ENCODE measurements at places on chromosomes 1 and 21. TPM values are rescaled to one million over a fixed set of nuclear protein-coding genes. Genes with fewer than 3 reads are reported as not detected.

Gene OLIG2
- total RNA-seq, result not detected

Gene ZMYND12
- 0.69 TPM for total RNA-seq

DNA sequence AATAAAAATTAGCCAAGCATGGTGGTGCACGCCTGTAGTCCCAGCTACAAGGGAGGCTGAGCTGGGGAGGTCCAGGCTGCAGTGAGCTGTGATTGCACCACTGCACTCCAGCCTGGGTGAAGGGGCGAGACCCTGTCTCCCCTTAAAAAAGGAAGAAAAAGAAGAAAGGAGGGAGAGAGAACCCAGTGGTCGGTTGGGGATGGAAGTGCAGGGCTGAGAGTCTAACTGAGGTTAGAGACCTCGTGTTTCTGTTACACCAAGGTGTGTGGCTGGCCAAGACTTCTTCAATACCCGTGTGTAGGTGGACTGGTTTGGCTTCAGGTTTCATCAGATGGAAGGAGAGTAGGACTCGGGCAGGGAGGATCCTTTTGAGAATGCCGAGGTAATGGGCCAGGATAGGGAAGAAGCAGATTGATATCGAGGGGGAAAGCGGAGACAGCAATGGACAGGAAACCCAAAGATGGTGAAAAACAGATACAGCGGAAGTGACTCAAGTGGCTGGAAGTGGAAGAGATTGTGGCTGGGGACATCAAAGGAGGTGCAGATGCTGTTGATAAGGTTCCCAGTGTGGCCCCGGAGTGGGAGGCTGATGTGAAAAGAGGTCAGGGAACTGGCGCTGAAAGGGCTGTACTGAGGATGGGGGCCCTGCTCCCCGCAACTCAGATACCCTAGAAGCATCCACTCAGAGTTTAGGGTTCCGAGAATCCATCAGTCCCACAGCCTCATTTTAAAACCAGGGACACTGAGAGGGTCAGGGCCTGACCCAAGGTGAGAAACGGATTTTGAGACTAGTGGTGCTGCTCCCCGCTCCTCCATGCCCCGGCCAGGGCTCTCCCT is 681 bp upstream of the UBXN10 start:
- peak; percentile 38 for DNase-seq

DNA sequence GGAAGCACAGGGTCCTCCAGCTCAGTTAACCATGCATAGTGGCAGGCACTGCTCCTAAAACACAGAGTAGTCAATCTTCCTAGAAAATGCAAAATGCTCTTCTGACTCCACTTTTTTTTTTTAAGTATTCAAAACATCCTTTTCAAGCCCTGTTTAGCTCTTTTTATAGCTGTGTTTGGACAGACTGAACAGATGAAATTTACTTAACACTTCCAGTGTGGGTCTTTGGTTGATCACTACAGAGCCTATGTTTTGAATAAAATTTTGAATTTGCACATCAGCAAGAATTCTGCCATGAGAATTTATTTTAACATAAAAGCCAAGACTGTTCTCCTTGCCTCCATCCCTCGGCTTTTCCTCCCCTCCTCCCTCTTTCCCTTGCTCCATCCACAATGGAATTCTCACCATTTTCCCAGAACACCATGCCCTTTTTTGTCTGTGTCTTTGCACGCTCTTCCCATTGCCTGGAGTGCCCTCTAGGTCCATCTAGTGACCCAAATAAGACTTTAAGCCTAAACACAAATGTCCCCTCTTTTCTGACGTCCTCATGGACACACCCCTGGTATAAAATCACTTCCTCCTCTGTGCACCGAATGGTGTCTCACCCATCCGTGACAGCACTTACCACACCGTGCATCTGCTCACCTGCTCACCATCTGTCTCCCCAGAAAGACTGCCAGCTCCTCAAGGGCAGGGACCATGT is 24.0 kb upstream of the CPT2 start:
- DNase-seq, result no peak

DNA sequence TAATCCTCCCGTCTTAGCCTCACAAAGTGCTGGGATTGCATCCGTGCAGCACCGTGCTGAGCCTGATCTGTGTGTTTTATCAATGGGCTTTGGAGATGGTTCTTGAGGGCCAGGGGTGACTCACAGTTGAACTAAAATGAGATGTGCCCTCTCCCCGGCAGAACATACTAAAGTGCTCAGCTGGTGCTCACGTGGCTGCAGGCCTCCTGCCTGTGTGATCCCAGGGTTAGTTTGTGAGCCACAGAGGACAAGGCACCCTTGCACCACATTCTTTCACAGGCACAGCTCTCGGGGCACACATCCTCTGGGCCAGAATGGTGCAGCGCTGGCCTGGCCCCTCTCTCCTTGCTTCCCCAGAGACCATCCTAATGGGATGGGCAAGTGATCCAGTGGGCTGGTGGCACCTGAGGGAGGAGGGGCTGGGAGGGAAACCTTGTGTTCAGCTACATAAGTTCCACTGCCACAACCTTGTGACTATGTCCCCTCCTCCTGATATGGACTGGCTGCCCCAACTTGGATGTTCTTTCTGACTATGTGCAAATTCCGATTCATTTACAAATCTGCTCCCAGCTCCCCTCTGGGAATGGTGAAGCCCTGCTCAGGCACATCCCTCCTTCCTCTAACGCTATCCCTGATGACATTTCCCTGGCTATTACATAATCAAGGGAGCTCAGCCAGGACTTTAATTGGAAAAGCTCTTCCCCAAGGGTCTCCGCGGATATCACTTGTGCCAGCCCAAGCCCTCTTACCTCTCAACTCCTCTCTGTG is 197.0 kb upstream of the EDN2 start:
- DNase-seq, result no peak

DNA sequence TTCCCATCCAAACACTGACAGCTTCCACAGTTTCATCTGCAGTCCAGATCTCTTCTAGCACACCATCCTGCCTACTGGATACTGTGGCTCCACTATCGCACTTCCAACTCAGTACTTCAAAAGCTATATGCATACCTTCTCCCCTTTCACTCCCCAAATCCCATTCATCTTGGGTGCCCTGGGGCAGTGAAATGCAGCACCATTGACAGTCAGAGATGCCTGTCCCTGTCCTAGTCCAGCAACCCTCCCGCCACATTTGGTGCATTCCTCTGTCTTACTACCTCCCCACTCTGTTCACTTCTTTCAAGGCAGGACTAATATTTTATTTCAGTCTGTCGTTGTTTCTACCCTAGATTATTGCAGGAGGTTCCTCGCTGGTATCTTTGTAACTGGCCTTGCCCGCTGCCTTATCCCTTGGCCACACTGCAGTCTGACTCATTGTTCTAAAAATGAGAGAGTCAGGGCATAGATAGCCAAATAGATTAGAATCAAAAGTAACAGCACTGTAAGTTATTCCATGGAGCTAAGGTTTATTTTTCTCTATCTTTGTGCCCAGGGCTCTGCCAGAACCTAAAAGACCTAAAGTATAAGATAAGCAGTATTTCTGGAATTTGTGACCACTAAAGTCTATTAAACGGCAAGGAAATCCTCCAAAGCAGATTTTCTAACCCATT is 96.7 kb downstream of the ESRRG start:
- no peak for DNase-seq

GRCh38 chr1:201216395-201217085 is 25.9 kb downstream of the IGFN1 start:
- DNase-seq, result no peak

GRCh38 chr1:244087611-244088010 is 36.5 kb downstream of the ZBTB18 start:
- DNase-seq, result no peak
